ENCODE measurements at places on chromosomes 4 and X.

DNA sequence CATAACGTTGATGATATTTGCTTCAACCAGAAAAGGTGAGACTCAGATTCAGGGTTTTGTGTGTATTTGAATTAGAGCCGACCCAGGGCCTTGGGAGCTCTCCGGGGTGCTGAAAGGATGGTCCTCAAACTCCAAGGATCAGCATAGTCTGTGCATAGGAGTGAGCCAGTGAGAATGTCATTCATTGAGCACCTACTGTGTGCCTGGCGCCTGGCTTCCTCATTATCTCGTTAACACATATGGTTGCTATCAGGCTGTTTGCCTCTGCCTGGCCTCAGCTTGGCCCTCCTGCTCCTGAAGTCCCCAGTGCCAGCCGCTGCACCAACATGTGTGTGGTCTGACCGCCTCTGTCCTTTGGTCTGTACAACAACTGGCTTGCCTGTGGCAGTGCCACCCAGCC, 25.1 kb upstream of the JAKMIP1 start:
- DNase-seq, result no peak

GRCh38 chr4:95181243-95181995, 367.4 kb downstream of the UNC5C start:
- DNase-seq, result no peak

DNA sequence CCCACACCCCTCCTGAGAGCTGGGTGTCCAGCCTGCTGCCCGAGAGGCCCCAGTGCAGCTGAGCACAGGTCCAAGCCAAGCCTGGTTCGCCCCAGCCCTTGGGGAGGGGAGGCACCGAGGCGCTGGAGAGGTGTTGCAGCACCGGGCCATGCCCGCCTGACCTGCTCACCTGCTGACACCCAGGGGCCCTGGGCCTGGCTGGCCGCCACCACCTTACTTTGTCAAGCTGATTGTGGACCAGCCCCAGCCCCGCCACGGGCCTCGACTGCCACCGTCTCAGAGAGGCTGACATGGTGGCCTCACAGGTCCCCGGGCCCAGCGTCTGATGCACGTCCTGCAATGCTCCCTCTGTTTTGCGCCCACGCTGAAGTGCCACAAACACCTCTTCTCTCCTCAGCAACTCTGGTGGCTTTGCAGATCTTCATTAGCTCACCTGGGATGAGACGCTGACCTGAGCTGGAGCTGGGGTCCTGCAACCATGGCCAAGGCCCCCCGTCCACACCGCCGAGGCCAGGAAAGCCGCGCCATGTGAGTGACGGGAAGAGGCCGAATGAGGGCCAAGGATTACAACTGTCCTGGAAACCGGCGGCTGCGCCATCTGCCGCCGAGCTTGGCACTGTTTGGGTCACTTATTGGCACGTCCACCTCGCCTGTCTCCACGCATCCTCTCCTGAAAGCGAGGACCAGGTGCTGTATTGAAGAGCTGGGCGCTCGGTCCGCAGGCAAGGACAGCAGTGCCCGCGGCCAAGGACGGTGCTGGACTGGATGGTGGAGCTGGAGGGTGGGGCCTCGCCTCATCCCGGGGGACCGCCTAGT, 7.6 kb downstream of the CPLX1 start:
- DNase-seq, result no peak

GRCh38 chrX:125293850-125294780, 25.6 kb upstream of the TEX13C start:
- no peak for DNase-seq

GRCh38 chrX:114924423-114924822, 93.0 kb downstream of the IL13RA2 start:
- DNase-seq, result no peak

DNA sequence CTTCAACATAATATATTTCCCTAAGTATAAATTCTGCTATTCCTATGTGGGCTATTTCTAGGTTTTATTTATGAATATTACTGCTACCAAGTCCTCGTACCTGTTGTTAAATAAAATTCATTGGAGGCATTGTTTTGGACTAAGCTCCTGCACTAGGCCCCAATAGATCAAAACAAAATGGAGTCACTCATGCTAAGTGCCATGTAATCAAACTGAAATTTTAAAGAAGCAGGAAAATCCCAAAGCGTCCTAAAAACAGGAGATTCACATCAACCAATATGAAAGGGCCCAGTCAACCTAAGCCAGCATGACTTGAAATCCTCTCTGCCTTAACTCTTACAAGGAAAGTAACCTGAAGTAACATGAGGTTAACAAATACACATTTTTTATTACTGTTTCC, 743.2 kb downstream of the TRAM1L1 start:
- no peak for DNase-seq

GRCh38 chrX:77087529-77088169, 359.5 kb upstream of the FGF16 start:
- DNase-seq, result no peak
